Testis (tissue), 5 donors: ENCODE measurements at places on chromosomes 3 and 15. TPM values are rescaled to one million over a fixed set of nuclear protein-coding genes. Genes with fewer than 3 reads are reported as not detected.

The XRN1 gene
- 18.2 TPM for polyA plus RNA-seq

The PIERCE2 gene
- 16.0 TPM for polyA plus RNA-seq

The TMEM202 gene
- 52.1 TPM for polyA plus RNA-seq

The SSUH2 gene
- polyA plus RNA-seq = 28.9 TPM

The CYP1A2 gene
- polyA plus RNA-seq = not detected

The USP19 gene
- 77.2 TPM for polyA plus RNA-seq

The STRC gene
- polyA plus RNA-seq = 10.6 TPM

The GUCA1C gene
- 1.1 TPM for polyA plus RNA-seq
